ENCODE measurements at places on chromosomes 3 and 15.

GRCh38 chr3:139541532-139542288 is 2.2 kb upstream of the RBP1 start:
- peaks cover 5% of the 10 kb centered on the region for H3K27me3 ChIP-seq
- DNase-seq = no peak
- H3K4me3 ChIP-seq = no peak overlapping the region

- no peaks in the 10 kb centered on the region for H3K36me3 ChIP-seq
- H3K4me1 ChIP-seq = no peaks in the 10 kb centered on the region
- no peaks in the 10 kb centered on the region for H3K27me3 ChIP-seq
- no peak overlapping the region for H3K27ac ChIP-seq
- no peak overlapping the region for H3K4me3 ChIP-seq
Observed at GRCh38 chr15:39593071-39593655, 12.3 kb downstream of the THBS1 start.

GRCh38 chr3:55555873-55556618 is 68.9 kb upstream of the WNT5A start:
- H3K27me3 ChIP-seq = no peaks in the 10 kb centered on the region
- no peaks in the 10 kb centered on the region for H3K36me3 ChIP-seq
- no peak for DNase-seq
- no peak overlapping the region for H3K27ac ChIP-seq

DNA sequence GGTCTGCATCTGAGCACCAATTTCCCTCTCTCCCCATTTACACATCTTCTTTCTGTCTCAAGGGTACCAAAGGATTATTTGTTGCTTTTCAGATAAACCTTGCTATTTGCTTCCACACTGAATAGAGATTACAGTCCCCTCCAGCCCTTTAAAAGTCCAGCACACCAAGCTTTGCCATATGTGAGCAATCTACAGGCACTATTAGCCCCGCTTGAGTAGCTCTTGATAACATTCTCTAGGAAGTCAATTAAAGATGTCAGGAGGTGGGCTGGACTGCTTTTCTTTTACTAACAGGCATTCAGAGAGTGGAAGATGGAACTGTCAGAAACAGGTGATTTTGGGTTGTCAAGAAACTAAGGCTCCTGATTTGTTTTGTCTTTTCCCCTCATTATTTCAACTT is 417.0 kb downstream of the ROBO2 start:
- H3K27ac ChIP-seq = no peak overlapping the region
- H3K4me1 ChIP-seq = no peaks in the 10 kb centered on the region
- no peak overlapping the region for H3K4me3 ChIP-seq
- H3K36me3 ChIP-seq = no peaks in the 10 kb centered on the region

DNA sequence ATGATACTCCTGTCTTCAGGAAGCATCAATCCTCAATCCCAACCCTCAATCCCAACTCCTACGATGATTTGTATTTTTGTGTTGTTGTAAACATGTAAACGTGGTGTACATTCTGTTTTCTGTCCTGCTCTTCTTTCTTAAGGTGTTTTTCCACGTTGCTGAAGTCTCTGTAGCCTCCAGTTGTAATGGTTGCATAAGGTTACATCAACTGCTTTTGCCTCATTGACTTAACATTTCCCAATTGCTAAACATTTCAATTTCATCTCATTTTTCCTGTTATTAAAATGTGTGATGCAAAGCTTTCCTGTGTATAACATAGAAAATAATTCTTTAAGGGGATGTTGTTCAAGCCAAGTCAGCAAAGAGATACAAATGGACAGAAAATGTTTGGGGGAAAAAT is 33.4 kb downstream of the HRH1 start:
- H3K27me3 ChIP-seq = no peaks in the 10 kb centered on the region
- no peak for DNase-seq
- H3K27ac ChIP-seq = no peak overlapping the region
- H3K4me3 ChIP-seq = no peak overlapping the region
- H3K4me1 ChIP-seq = no peaks in the 10 kb centered on the region

DNA sequence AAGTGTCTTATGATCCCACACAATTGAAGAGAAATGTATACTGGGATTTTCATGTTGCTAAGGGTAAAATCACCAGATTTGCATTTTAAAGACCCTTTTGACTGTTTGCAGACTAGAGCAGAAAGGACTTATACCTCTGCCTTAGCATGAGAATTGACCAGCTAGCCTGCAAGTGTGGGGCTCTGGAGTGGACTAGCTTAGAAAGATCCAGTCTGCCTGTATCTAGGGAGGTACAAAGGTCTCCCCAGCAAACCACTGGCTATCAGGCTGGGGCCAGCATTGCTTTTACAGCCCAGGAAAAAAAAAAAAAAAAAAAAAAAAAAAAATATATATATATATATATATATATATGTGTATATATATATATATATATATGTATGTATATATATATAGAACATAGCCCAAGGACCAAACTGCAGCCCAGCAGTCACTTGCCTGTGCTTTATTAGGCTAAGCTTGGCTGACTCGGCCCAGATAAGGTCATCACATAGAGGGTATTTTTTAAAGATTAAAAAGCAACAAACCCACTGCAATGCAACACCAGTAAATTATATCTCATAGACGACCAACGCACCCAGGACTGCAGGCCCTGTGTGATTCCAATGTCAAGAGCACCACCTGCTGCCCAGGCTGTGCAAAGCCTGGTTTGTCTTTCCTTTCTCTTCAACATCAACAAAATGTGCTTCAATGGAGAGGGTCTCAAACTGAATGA is 63.7 kb downstream of the DCLK3 start:
- no peaks in the 10 kb centered on the region for H3K27me3 ChIP-seq
- no peaks in the 10 kb centered on the region for H3K4me1 ChIP-seq
- no peak overlapping the region for H3K27ac ChIP-seq
- no peak overlapping the region for H3K4me3 ChIP-seq
- peak; percentile 18 for DNase-seq
- H3K36me3 ChIP-seq = no peaks in the 10 kb centered on the region

- DNase-seq = no peak
- no peak overlapping the region for H3K27ac ChIP-seq
- H3K36me3 ChIP-seq = no peaks in the 10 kb centered on the region
- H3K4me3 ChIP-seq = no peak overlapping the region
- H3K4me1 ChIP-seq = no peaks in the 10 kb centered on the region
- H3K27me3 ChIP-seq = no peaks in the 10 kb centered on the region
Observed at GRCh38 chr15:76576523-76577279, 240.1 kb downstream of the ISL2 start.

- H3K36me3 ChIP-seq = no peaks in the 10 kb centered on the region
- H3K27me3 ChIP-seq = no peaks in the 10 kb centered on the region
- H3K4me1 ChIP-seq = no peaks in the 10 kb centered on the region
- H3K4me3 ChIP-seq = no peak overlapping the region
- no peak overlapping the region for H3K27ac ChIP-seq
Observed at GRCh38 chr3:32045091-32045915, 61.1 kb upstream of the GPD1L start.

DNA sequence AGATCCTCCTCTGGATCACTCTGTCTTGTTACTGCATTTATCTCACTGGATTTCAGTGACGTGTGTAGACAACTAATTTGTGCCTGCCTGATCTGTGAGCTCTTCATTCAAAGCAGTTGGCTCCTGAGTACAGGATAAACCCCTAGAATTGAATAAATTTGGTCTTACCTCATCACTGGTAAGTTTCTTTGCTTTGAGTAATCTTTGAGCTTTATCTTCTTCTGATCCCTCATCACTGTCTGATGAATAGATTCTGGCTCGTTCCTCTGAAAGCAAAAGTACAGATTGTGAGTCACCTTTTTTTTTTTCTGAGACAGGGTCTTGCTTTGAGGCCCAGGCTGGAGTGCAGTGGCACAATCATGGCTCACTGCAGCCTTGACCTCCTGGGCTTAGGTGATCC is 24.5 kb downstream of the LEO1 start:
- H3K4me3 ChIP-seq = no peak overlapping the region
- no peak overlapping the region for H3K27ac ChIP-seq
- peaks cover 25% of the 10 kb centered on the region for H3K36me3 ChIP-seq
- no peaks in the 10 kb centered on the region for H3K4me1 ChIP-seq
- no peaks in the 10 kb centered on the region for H3K27me3 ChIP-seq

DNA sequence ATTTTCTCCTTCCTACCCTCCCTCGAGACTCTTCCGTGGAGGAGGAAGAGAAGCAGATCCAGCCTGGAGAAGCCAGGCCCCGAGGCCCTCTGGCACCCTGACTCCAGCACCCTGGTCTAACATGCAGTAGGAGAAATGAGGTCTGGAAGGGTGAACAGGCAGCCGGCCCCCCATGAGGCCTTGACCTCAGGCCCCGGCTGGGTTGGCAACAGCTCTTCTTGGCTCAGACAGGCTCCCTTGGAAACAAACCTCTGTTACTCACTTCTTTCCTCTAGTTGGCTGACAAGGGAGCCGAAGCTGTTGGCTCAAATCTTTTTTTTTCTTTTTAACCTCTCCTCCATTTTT is 73.4 kb downstream of the CPN2 start:
- no peaks in the 10 kb centered on the region for H3K36me3 ChIP-seq
- H3K4me1 ChIP-seq = no peaks in the 10 kb centered on the region
- no peak overlapping the region for H3K4me3 ChIP-seq
- no peak overlapping the region for H3K27ac ChIP-seq
- no peak for DNase-seq

DNA sequence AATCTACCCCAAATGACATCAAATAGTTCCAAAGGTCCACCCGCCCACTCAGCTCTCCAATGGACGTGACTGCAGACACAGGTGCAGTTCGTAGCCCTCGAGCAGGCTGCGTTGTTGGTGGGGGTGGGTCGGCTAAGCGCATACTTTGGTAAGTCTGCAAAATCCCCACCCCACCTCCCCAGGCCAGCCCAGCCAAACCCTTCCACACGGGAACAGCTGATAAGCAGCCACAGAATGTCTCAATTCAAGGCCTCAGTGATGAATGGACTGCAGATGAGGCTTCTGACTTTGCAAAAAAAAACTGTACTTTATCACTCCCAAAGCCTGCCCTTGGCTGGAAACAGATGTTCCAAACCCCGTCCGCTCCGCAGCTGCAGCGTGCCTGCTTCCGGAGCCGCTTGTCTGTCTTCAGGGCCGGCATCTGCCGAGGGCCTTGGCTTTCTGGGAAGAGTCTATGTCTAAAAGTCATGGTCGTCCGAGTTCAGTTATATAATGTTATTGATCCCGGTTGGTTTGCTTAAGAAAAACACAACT is 38.2 kb downstream of the PCSK6 start:
- no peaks in the 10 kb centered on the region for H3K4me1 ChIP-seq
- no peaks in the 10 kb centered on the region for H3K27me3 ChIP-seq
- no peaks in the 10 kb centered on the region for H3K36me3 ChIP-seq

GRCh38 chr3:160999274-160999673 is 105.9 kb downstream of the B3GALNT1 start:
- H3K27me3 ChIP-seq = no peaks in the 10 kb centered on the region
- no peak overlapping the region for H3K4me3 ChIP-seq
- no peak overlapping the region for H3K27ac ChIP-seq
- H3K36me3 ChIP-seq = no peaks in the 10 kb centered on the region

- no peak overlapping the region for H3K27ac ChIP-seq
- H3K4me1 ChIP-seq = no peaks in the 10 kb centered on the region
- DNase-seq = no peak
- H3K4me3 ChIP-seq = no peak overlapping the region
- H3K36me3 ChIP-seq = no peaks in the 10 kb centered on the region
Observed at GRCh38 chr3:123700791-123701722, 116.2 kb upstream of the HACD2 start.

GRCh38 chr3:72912532-72912931 is 24.7 kb downstream of the GXYLT2 start:
- H3K4me3 ChIP-seq = no peak overlapping the region
- no peaks in the 10 kb centered on the region for H3K27me3 ChIP-seq
- H3K36me3 ChIP-seq = no peaks in the 10 kb centered on the region
- no peaks in the 10 kb centered on the region for H3K4me1 ChIP-seq

DNA sequence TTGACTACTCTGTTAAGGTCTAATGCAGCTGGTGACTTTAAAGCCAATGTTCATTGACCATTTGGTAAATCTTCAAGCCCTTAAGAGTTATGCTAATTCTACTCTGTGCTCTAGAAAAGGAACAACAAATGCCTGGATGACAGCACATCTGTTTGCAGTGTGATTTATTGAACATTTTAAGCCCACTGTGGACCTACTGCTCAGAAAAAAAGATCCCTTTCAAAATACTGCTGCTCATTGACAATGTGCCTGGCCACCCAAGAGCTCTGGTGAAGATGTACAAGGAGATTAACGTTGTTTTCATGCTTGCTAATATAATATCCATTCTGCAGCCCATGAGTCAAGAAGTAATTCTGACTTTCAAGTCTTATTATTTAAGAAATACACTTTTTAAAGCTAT is 110.8 kb downstream of the TBC1D5 start:
- H3K27me3 ChIP-seq = no peaks in the 10 kb centered on the region
- no peaks in the 10 kb centered on the region for H3K4me1 ChIP-seq
- H3K4me3 ChIP-seq = no peak overlapping the region
- H3K36me3 ChIP-seq = no peaks in the 10 kb centered on the region
- H3K27ac ChIP-seq = no peak overlapping the region

- H3K27ac ChIP-seq = peak overlapping the region; percentile 89
- H3K4me3 ChIP-seq = peak overlapping the region; percentile 91
- no peaks in the 10 kb centered on the region for H3K27me3 ChIP-seq
- H3K36me3 ChIP-seq = peaks cover 6% of the 10 kb centered on the region
- H3K4me1 ChIP-seq = peaks cover 16% of the 10 kb centered on the region
Observed at GRCh38 chr3:44337248-44337785, 1.2 kb upstream of the TCAIM start.

- no peak overlapping the region for H3K27ac ChIP-seq
- no peak for DNase-seq
- H3K4me1 ChIP-seq = no peaks in the 10 kb centered on the region
- H3K4me3 ChIP-seq = no peak overlapping the region
- H3K27me3 ChIP-seq = no peaks in the 10 kb centered on the region
Observed at GRCh38 chr15:71393383-71393782, 278.1 kb downstream of the THSD4 start.

DNA sequence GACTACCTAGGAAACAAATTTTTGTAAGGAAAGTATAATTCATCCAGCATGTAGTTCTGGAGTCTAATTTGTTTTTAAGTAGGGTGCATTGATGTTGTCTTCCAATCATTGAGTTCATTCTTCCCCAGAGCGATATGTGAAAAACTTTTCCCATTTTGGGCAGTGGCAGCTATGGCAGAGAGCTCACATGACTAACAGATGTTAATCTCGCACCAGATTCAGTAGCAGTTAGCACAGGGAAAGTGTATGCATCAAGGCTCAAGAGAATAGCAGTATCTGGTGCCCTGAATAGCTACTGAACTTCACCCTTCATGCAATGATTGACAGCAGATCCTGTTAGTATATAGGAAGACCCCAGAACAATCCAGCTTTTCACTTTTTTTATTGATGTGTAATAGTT is 46.3 kb upstream of the TCAIM start:
- H3K36me3 ChIP-seq = no peaks in the 10 kb centered on the region
- no peak for DNase-seq
- H3K4me1 ChIP-seq = no peaks in the 10 kb centered on the region
- no peaks in the 10 kb centered on the region for H3K27me3 ChIP-seq
- no peak overlapping the region for H3K4me3 ChIP-seq
